SK-N-SH (cell line): ENCODE measurements at places on chromosomes 7 and 10.

DNA sequence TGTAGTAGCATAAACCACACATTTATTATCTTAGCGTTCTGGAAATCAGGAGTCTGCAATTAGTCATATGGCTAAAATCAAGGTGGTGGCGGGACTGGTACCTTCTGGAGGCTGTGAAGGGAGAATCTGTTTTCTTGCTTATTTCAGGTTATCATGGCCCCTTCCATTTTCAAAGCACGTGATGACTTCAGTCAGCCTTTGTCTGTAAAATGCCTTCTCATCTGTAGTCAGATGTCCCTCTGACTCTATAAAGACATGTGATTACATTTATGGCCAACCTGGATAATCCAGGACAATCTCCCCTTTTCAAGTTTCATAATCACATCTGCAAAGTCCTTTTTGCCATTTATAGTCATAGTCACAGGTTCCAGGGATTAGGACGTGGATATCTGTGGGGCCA is 15.5 kb upstream of the ZNF248 start:
- no peak for DNase-seq

DNA sequence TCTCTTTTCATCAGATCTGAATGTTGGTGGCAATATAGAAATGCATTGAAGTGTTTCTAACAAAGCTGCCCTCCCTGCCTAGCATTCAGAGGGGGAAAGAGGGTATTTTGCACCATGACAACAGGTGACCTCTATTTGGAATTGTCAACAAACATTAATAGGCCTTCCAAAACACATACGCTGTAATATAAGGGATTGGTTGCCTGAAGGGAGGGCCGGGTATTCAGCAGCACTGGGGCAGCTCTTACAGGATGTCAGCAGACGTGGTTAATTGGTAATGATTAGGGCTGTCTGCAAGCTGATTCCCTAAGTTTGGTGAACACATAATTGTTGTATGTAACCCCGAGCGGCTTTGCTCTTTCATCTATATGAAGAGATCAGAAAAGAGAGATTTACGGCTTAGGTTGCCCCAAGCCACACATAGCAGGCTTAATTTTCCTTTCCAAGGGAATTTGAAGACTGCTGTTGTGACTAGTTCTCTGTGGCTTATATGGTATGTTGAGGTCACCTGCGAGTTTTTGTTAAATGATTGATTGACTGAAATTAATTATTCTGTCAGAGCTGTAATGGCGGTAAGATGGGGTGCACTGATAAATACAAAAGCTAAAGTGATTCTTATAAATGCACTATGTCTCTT is 759.3 kb downstream of the LRMDA start:
- DNase-seq = no peak

- DNase-seq = no peak
Observed at GRCh38 chr7:80263333-80263732, 128.7 kb downstream of the GNAI1 start.

GRCh38 chr10:76299501-76299900 is 868.1 kb downstream of the LRMDA start:
- no peak for DNase-seq

DNA sequence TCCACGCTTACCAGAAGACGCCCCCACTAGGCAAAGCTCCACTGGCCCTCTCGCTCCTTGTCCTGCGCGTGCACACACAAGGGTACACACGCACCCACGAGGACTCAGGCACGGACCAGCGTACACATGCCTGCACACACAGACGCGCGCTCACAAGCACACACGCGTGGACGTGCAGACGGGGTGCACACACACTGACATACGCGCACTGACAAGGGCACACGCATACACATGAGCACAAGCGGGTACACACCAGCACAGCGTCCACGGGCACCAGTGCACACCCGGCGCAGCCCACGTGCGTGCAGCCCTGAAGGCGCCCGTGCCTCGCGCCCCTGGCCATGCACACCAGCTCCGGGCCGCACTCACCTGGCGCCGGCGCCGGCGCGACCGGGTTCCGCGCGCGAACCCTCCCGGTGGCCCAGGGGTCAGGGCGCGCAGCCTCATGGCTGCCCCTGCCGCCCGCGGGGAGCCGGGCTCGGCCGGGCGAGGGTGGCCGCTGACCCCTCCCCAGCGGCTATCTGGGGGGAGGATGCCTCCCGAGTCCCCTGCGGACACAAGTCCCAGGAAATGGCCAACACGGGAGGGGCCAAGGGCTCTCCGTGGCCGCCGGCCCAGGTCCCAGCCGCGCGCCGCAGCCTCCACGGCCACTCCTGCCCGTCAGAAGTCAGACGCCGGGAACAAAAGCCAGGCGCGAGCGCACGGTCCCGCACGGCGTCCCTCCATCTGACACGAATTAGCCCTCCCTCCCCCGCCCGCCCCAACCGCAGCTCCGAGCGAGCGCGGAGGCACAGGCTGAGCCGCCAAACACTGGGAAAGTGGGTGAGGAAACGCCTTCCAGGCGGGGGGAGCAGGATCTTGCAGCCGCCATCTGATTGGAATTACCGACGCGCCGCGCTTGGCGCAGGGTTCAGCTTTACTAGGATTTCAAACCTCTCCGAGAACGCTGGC is 45.0 kb downstream of the TNS3 start:
- peak; percentile 86 for DNase-seq

DNA sequence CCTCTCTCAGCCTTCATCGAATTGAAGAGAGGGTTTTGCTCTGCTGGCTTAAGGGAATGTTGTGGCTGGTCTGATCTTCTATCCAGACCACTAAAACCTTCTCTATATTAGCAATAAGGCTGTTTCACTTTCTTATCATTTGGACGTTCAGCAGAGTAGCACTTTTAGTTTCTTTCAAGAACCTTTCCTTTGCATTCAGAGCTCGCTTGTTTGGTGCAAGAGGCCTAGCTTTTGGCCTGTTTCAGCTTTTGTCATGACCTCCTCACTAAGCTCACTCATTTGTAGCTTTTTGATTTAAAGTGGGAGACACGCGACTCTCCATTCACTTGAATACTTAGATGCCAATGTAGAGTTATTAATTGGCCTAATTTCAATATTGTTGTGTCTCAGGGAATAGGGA is 3.9 kb downstream of the MPP7 start:
- no peak for DNase-seq

DNA sequence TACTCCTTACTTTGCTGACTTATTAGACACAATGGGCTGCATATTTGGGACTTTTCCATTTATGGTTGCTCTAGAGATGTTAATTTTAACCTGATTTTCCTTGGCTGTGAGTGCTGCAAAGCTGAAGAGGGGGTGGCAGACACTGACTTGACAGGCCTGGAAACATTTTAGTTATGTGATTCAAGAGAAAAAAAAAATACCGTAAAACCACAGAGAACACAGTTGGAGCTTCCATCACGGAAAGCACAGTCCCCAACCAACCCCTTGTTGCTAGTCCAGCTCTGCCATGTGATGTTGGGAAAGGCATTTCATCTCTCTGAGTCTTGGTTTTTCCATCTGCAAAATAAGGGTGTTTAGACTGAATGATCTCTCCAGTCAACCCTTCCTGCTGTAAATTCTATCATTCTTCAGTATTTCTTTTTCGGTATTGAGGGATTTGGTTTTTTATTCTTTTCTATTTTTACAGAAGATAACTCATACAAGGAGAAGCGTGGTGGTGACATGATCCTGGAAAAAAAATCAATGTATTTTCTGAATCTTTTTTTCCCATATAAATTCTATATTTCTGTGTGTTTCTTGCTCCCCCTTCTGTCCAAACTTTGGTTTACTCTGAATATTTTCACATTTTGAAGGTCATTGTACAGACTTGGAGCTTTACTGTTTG is 246.1 kb downstream of the REEP3 start:
- DNase-seq = no peak

- DNase-seq = no peak
Observed at GRCh38 chr7:2730846-2731770, 43.1 kb downstream of the AMZ1 start.

GRCh38 chr10:18659819-18660535 is 746 bp downstream of the ARL5B start:
- DNase-seq = peak; percentile 27

DNA sequence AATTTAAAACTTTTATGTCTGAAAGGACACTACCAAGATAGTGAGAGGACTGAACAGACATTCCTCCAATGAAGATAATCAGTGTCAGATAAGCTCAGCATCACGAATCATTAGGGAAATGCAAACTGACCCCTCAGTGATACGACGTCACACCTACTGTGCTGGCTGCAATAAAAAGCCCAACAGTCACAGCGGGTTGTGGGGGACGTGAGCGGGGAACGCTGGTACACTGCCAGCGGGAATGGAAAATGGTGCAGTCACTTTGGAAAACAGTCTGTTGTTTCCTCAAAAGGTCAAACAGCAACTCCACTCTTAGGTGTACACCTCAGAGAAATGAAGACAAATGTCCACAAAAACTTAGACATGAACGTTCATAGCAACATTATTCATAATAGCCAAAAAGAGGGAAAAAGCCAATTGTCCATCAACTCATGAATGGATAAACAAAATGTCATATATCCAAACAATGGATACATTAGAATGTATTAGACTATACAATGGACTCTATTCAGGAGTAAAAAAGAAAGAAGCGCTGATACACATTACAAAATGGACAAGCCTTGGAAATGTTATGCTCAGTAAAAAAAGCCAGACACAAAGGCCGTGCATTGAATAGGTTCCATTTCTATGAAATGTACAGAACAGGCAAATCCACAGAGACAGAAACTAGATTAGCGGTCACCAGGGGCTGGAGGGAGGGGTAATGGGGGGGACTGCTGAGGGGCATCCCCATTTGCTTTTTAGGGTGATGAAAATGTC is 2.4 kb upstream of the ECHS1 start:
- no peak for DNase-seq

GRCh38 chr10:123746520-123746919 is 80.4 kb downstream of the GPR26 start:
- no peak for DNase-seq

- DNase-seq = no peak
Observed at GRCh38 chr7:6012355-6013104, 3.5 kb downstream of the AIMP2 start.

DNA sequence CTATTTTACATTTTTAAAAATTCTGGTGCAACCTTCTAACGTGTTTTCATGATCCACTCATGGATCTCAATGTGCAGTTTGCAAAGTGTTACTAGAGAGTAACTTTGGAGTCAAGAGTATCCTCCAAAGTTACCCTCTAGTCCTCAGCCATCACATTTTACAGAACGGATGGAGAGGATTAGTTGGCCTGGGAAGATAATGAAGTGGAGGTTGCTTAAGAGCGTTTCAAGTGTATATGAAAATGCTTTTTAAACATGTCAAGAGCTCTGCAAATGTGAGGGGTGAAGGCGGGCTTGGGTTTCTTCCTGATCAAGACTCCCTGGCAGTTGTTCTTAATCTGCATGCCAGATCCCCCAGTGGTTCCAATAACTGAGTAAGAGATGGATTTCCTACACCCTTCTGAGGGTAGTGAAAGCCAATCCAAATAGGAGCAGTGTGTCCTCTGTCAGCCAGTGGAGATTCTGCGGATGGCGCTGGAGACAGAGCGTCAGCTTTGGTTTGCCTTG is 299.4 kb upstream of the NPVF start:
- no peak for DNase-seq

DNA sequence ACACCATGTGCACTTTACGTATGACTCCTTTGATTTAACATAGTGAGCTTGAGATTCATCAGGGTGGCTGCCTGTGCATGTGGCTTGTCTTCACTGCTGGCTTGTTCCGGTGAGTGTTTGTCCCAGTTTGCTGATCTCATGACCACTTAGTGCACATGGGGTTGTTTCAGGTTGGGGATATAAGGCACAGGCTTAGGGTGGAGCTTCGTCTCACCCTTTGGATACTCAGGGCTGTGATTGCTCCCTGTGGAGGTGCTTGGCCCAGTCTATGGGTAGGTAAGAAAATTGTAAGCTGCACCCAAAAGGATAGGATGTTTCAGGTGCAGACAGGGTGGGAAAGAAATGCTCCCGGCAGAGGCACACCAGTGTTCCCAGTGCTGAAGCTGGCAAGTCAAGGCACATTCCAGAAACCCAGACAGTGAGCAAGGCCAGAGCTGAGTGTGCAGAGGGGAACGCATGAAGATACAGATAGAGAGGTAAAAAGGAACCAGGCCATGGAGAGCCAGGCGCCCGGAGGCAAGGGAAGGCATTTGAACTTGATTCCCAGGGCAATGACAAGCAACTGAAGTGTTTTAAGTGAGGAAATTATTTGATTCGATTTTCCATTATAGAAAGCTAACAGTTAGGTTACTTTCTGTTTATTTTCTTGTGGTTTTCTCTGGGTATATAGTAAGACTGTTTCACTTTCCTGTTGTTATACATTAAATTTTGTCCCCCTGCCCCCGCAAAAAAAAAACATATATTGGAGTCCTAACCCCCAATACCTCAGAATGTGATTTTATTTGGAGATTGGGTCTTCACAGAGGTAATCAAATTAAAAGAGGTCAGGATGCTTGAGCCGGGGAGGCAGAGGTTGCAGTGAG is 289.8 kb upstream of the KLF6 start:
- DNase-seq = peak; percentile 12

GRCh38 chr10:129207297-129207696 is 259.7 kb upstream of the MGMT start:
- DNase-seq = no peak

DNA sequence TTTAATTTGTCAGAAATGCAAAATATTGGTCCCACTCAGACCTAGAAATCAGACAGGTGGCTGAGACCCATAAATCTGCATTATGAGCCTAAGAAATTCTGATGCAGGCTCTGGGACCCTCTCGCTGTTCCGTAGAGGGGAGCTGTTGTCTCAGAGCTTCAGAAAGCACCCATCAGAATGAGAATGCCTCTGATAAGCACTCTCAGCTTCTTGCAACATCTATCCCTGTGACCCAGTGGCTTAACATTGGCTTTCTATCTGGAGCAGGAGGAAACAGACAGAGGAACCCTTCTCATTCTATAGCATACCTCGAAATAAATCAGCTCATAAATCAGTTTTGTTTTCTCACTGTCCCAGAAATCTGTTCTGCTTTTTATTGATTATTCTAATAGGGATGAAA is 184.6 kb upstream of the SP4 start:
- DNase-seq = no peak

DNA sequence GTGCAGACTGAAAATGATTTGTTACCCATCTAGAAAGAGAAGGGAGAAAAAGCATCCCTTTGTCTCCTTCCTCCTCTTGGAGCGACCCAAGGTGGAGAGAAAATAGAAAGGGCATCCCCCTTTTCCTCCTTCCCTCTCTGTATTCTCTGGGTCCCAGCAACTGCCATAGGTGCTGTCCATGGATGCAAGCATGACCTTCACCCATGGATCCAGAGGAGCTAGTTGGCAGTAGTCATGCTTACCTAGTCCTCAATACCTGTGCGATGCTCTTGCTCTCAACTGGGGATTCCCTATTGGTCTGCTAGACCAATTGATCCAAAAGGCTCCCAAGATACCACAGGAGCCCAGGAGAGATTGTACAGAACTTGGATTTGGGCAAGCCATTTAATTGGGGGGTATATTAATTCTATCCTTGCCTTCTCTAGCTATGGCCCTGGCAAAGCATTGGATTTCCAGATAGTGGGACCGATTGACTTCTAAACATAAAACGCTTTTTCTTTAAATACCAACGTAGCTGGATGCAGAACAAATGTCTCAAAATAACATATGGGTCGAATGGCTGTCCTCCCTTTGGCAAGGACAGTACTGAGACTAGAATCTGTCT is 547.8 kb upstream of the IGFBP3 start:
- DNase-seq = peak; percentile 3
